ENCODE measurements at places on chromosomes 5 and 9.

GRCh38 chr5:80590766-80591165, 20.7 kb upstream of the ANKRD34B start:
- DNase-seq = no peak

GRCh38 chr5:93884254-93884653, 142.9 kb upstream of the POU5F2 start:
- no peak for DNase-seq

- no peak for DNase-seq
Measured at GRCh38 chr5:160442824-160443431, 21.3 kb downstream of the PTTG1 start.

GRCh38 chr5:56685503-56686217, 129.7 kb upstream of the MAP3K1 start:
- no peak for DNase-seq

DNA sequence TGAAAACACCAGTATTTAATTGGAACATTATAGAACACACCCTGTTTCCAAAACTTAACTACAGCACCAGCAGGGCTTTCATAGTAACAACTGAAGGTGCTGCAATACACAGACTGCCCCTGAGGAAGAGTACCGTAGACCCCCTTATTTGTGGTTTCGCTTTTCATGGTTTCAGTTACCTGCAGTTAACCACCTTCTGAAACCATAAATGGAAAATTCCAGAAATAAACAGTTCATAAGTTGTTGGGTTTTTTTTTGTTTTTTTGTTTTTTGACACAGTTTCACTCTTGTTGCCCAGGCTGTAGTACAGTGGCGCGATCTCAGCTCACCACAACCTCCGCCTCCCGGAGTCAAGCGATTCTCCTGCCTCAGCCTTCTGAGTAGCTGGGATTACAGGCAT, 9.5 kb upstream of the GLDC start:
- no peak for DNase-seq
